Bronchial epithelial cell (primary cell): ENCODE measurements at places on chromosomes 12 and 14.

DNA sequence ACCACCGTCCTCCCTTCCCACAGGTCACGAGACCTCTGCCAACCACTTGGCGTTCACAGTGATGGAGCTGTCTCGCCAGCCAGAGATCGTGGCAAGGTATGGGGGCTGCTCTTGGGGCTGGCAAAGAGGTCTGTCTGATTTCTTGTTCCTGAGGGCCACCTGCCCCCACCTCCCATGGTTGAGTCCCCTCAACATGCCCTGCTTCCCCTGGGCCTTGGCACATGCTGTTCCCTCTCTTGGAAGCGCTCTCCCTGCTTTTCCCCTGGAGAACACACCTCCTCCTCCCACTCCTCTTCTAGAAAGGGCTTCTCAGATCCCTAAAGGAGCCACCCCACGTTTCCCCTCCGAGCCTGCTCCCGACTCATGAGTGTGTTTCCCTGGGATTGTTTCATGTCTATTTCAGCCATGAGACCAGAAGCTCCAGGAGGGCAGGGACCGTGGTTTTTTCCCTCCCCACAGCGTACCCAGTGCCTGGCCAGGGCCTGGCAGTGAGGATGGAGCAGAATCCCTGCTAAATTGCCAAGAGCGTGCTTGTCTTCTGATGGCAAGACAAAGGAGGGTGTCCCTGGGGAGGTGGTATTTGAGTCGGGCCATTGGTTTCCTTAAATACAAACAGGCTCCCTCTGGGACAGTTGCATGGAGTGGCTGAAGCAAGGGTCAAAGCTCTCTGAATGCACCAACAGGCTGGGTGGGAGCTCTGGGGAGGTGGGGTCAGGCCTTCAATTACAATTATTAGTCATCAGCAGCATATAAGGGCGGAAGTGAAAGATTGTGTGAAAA lies 34.1 kb downstream of the CYP46A1 start:
- no peak for DNase-seq

DNA sequence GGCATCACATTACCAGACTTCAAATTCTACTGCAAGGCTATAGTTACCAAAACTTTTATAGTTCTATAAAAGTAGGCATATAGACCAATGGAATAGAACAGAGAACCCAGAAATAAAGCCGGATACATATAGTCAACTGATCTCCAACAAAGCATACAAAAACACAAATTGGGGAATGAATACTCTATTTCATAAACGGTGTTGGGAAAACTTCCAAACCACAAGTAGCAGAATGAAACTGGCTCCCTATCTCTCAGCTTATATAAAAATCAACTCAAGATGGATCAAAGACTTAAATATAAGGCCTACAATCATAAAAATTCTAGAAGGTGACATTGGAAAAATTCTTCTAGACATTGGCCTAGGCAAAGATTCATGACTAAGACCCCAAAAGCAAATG lies 187.9 kb upstream of the PLXNC1 start:
- DNase-seq: no peak

- DNase-seq: no peak
Measured at GRCh38 chr12:108282676-108283075, 56.4 kb downstream of the CMKLR1 start.

DNA sequence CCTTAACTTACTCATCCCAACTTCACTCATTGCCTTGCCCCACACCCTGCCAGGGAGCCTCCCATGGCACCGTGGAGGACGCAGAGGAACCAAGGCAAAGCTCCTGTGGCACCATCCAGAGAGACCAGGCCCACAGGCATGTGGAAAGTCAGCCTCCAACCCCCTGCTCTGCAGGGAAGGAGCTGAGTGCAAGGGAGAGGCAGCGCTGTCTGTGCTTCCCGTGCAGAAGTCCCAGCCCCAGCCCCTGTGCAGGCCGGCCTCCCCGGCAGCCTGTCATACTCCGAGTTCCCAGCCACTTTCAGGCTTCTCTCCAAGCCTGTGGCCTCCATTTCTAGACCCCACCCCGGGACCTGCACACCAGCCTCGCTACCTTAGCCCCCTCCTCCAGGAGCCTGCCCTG lies 106.4 kb downstream of the SINHCAF start:
- no peak for DNase-seq

DNA sequence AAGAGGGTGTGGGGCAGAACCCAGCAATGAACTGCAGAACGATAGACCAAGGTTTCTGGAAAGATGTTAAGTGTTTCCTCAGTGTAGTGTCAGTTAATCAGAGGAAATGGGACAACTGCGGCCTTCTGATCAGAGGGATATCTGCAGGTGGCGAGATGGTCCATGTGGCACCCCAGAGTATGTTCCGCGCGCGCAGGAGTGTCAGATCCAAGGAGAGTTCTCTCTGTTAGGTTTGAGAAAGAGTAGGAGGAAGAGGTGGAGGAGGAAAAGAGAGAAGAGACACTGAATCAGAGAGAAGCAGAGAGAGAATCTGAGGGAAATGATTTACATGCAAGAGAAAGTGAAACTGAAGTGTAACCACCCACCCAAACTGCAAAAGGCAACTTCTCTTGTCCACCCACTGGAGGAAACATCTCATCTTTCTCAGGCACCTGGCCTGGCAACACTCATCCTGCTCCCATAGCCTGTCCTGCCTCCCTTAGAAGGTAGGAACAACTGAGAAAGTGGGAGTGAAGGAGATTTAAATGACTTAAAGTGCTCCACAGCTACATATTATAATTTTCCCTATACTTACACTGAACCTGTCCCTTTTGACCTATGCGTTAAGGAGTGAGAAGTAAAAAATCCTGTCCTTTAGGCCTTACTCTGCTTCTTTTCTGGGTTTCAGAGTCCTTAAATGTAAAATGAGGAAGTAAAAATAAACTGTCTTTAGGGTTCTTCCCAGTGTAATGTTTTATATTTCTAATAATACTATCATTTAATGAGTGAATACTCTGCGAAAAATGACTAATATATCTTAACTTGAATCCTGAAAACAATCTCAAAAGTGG lies 6.8 kb upstream of the TESPA1 start:
- no peak for DNase-seq

DNA sequence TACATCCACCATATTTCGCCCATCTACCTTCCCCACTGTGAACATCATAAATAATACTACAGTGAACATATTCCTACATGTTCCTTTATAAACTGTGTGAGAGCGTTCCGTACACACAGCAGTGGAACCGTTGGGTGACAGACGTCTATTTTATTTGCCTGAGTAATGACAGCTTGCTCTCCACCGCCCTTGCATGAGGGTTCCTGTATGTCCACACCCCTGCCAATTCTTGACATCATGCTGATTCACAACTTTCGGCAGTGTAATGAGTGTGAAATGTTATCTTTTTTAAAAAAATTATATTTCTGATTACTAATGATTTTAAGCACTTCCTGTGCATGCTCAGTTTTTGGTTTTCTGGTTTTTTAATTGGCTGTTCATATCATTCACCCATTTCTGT lies 4.3 kb upstream of the RAD52 start:
- DNase-seq: peak; percentile 88

DNA sequence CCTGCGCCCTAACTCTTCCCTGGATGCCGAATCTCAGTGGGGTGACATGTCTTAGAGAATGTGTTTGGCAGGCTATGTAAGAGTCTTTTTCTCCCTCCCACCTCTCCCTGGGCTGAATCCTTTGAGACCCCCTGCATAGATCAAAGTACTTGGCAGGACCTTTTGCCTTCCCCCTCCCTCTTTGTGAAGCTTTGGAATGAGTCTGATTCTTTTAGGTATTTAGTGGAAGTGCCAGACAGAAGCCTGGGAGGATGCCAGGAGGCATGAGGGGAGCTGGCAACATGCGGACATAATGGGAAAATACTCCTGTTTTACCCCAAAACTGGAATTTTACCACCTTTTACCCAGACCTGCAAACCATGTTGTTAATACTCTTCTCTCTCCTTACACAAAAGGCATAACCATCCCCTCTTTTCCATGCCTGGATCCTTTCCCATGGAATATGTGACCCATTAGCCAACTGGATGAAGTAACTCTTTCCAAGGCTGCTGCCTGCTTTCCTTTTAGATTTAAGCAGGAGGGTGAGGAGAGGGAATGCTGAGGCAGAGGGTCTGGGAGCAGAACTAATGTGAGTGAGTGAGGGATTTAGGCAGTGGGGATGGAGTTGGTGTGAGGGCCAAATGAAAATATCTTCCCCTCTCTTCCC lies 41.7 kb downstream of the TTLL5 start:
- DNase-seq: no peak

DNA sequence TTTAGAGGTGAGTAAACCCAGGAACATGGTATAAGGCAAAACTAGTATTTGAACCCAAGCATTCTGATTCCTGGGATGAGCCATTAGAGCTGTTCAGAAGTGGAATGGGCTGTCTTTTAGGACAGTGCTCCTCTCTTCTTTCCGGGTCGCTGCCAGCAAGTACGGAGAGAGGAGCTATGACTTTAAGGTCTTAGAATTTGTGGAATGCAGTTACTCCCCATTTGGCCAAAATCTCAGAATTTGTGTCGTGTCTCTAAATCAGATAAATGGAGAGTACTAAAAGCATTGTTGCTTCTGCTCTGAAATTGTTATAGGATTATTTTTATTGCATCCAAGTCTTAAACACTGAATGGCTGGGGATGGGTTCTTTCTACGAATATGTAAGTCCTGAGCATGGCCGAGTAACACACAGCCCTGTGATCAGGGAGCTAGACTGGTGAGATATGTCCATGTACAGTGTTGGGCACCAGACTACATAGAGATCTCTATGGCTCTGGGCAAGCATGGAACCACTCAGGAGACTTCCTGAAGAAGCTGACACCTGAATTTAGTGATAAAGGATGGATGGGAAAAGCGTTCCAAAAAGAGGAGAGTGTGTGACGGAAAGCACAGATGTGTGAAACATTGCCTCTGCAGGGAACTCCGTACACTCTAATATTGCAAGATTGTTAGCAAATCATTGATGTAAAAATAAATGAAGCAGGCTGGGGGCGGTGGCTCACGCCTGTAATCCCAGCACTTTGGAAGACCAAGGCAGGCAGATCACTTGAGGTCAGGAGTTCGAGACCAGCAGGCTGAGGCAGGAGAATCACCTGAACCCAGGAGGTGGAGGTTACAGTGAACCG lies 184.7 kb downstream of the SRGAP1 start:
- no peak for DNase-seq

DNA sequence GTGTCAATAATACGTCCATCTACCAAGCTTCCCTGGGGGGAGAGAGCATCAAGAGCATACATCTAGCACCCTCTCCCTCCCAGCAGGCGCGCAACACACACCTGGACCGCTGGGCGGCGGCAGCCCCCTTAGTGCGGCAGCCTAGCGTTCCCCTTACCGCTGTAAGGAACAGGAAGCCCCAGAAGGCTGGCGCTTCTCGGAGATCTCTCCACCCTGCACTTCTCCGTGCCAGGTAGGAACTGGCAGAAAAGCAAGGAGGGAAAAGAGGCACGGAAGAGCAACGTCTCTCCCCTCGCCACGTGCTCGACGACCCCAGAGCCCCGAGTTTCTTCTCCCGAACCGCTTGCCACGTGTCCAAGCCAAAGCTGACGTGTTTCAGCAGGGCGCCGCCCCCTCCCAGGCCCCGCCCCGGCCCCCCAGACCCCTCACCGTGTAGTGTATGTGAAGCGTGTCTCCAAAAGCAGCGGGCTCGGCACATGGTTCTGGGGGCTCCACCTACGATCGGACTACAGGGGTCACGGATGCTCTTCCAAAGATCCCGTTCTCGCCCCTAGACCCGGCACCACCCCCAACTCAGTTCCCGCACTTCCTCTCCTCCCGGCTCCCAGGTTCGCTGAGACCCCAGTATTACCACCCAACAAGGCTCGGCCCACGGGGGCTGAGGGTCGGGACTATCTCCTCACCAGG lies 532 bp downstream of the FKBP11 start:
- peak; percentile 54 for DNase-seq

- peak; percentile 91 for DNase-seq
Measured at GRCh38 chr12:80321653-80322052, 122.4 kb upstream of the PTPRQ start.

DNA sequence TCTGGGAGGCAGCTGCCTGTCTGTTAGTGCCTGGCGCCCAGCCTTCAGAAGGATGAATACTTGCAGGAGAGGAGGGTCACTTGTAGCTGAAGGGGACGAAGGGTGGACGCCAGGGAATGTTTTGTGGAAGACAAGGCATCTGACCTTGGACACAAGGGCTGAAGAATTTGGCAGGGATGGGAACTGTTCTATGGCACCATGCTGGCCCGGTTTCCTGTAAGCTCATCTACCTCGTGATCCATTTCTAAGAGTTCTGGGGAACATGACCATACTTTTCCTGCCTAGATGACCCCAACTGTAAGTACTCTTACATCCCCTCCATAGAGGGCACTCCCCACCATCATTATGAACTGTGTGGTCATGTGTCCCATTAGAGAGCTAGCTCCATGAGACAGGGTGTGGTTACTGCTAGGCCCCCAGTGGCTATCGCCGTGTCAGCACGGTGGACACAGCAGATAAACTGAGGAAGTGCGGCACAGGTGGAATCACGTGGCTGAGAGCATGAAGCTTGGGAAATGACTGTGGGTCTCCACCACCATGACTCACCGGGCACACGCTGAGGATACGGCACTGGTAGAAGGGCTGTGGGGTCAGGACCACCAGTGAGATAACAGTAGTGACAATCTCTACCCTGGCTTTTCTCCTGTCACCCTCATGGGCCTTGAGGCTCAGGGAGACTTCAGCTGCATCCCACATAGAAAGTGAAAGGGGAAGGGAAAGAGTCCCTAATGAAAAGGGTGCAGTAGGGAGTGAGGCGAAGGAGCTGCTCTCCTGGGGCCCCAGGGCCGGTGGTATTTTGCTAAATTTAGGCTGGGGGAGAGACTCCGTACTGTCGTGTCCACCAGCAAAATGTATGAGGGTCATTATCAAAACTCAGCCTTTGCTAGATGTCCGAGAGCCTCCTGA lies 252.6 kb downstream of the FOXN3 start:
- no peak for DNase-seq

- peak; percentile 96 for DNase-seq
Measured at GRCh38 chr12:6167327-6168280, 32.6 kb upstream of the CD9 start.

DNA sequence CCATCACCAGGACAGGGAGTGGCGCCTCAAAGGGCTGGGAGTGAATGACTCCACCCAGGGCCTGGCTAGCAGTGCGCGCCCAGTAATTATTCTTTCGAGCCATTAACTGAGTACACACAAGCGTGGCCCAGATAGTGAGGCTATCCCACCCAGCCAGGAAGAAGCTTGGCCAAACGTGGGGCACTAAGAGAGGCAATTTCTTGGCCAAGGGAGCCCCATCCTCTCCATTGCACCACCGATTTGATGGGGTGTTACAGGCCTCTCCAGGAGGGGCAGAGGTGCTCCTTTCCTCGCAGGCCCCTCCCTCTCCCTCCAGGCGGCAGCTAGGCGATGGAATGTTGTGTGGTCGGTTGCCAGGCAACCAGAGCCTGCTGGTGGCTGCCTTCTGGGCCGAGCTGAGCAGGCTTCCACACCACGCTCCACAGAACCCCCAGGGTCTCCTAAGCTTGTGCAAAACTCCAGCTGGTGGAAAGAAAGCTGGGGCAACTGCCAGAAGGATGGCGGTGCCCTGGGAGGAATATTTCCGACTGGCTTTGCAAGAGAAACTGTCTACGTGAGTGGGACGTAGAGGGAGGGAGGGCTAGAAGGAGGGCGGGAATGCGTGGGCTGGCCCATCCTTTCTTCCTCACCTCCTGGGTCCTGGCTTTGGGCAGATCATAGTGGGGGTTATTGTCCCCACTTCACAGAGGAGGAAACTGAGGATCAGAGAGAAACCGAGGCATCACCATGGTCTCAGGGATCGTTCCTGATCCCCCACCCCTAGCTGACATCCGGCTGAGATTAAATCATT lies at the start of gene CFAP73:
Gene CFAP73 (plus strand): TSS at position 364 of the 790 bp plus-strand sequence. CDS start 134 bp downstream, at position 498.
- peak; percentile 63 for DNase-seq
